ENCODE measurements at places on chromosomes 3 and 15.
A peak's percentile ranks its signal among the peaks of the same experiment; 100 is the strongest.

DNA sequence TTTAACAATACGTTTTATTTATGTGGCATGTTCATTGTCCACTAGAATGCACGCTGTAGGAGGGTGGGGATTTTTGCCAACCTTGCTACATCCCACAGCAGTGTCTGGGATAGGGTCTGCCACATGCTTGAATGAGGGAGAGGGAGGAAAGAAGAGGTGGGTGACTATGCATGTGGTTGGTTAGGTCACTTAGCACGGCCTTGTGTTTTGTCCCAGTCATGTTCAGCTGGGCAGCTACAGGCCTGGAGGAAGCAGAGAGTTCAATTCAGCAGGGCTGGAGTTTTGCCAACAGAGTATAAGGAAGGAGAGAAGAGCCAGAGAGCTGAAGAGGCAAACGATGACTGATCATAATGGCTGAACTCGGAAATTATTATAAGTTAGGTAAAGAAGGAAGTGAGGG is 268.4 kb upstream of the NSMCE3 start:
- no peak for DNase-seq

- no peak for DNase-seq
Observed at GRCh38 chr3:73766599-73767381, 142.0 kb upstream of the PDZRN3 start.

GRCh38 chr3:17181413-17181907 is 296.7 kb downstream of the PLCL2 start:
- DNase-seq = no peak

- DNase-seq = no peak
Observed at GRCh38 chr15:31241888-31242522, 84.6 kb upstream of the KLF13 start.

GRCh38 chr15:82231842-82232241 is 30.7 kb downstream of the EFL1 start:
- no peak for DNase-seq

- no peak for DNase-seq
Observed at GRCh38 chr3:176739159-176739558, 458.1 kb downstream of the TBL1XR1 start.

DNA sequence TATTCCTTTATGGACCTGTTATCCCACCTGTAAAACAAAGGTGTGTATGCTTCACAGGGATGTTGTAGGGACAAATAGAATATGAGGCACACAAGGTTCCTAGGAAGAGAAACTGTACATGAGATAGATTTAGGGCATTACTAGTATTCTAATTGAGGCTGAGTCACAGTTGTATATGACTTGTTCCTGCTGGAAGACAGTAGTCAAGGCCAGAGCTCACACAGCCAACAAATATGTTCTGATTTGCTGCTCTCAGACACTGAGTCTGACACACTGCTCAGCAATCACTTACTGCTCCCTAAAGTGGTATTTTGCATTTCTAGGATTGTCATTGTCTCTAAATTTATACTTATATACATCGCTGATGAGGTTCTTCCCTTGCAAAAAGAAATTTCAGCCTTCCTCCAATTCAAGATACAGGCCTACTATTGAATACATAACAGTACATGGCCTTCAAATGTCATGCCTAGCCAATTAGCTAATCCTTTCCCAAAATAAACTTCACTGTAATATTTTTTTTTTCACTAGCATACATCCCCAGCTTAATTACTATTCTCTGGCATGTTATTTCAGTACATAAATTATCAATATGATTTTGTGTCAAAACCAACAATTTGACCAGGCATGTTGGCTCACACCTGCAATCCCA is 69.8 kb downstream of the TIGIT start:
- no peak for DNase-seq

DNA sequence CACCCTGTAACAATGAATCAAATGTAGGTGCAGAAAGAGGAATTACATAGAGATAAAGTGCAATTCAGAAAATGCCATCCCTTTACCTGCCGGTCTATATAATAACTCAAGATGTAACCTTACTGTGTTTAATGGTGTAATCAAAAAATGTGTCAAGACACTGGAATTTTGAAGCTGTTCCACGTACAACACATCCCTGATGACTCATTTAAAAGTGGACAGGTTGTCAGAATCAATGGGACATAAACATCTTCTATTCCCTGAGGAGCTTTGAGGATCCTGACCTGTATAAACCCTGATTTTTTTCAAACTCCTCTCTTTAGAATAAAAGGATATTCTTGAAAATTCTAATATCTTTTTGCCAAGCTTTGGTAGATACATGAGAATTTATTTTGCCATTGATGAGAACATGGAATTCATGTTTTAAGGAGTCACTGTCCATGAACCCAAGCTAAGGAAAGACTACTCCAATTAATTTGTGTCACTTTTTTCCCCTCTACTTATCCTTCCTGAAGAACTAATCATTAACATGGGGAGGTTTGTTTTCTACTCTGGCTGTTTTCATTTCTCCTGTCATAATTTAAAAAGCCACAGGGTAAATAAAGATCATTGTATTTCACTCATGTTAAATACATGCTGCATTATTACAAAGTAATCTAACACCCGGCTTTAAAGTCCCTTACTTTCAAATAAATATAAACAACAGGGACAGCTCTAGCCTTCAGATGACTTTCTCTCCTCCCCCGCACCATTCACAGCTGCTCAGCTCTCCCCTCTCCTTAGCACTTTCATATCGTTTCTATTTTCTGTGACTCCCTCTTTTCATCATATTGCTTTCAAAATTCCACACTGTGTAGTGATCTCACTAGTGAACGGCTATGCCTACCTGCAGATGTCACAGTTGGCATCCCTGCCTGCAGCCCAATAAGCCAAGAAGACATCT is 138.3 kb downstream of the TAFA4 start:
- DNase-seq = no peak

- DNase-seq = no peak
Observed at GRCh38 chr3:63523100-63523499, 129.4 kb upstream of the SNTN start.

- peak; percentile 87 for DNase-seq
Observed at GRCh38 chr15:60932051-60932915, 296.8 kb downstream of the RORA start.

GRCh38 chr15:85693277-85693676 is 101.4 kb downstream of the KLHL25 start:
- no peak for DNase-seq

GRCh38 chr15:52558196-52558595 is 10.6 kb downstream of the ARPP19 start:
- no peak for DNase-seq

DNA sequence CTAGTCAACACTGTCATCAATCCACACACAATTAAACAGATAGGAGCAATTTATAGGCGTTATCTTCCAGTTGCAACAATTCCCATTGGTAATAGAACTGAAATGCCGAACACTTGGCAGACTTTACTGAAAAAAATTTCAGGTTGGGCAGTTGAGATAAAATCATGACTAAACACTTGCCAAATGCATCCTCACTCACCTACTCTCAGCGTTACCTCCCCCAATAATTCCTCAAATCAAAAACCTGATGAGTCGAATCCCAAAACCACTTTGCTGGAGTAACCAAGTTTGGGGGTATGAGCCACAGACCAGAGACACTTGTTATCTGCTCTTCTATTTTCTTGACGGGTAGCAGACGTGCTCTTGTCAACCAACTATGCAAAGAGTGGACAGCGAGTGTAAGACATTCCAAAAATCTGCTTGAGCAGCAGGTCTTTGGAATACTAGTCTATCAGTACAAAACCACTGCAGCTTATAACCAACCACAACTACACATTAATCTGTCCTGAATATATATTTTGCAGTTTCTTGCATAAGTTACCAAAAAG is 30.3 kb downstream of the PPP1R2 start:
- no peak for DNase-seq
